Substantia nigra (tissue), 51 donors: ENCODE measurements at places on chromosomes 1 and 21.

DNA sequence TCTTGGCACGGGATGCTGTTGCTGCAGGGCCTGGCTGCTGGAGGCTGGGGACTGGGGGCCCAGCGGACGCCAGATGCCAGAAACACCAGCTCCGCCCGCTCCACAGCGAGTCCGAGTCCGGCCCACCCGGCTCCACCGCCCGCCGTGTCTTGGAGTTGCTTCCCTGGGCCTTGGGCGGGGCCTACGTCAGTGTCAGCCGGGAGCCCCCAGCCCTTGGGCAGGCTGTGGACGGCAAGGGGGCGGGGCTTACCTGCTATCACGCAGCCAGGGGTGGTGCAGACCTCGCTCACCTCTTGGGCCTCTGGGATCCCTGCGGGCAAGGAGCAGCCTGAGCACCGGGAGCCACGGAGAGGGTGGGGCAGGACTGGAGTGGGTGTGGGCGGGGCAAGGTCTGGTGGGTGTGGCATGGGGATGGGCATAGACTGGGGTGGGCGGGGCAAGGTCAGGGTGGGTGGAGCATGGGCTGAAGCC, 21.8 kb downstream of the MMEL1 start:
- DNase-seq: no peak

DNA sequence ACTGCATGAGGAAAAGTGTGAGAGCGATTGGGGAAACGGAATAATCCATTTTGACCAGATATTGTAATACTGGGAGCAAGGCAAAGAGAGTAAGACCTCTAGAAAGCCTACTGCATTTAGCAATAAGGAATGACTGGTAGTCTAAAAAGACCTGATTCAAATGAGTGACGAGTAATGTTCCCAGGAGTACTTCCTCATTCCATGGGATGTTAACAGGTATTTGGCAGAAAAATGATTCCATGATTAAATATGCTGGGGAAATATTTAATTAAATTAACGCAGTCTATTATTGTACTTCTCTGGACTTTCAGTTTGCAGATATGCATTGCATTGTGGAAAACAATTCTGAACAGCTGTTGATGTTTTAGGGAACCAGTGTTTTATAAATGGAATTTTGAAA, 105.5 kb downstream of the RPE65 start:
- DNase-seq: no peak

DNA sequence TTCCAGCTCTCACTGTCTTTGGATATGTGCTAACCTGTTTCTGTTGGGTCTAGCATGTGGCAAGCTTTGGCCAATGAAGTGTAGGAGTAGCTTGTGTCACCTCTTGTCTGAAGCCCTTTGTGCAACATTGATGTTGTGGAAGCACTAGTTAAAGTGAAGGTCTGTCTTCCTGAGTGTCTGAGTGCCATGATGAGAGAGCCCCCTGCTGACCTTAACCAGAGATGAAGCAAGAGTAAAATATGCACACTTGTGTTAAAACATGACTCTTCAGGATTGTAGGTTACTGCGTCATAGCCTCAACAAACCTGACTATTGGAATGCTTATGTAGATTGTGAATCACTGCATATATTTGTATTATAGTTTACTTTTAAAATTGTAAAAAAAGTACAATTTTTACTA, 103.7 kb downstream of the NCAM2 start:
- no peak for DNase-seq

DNA sequence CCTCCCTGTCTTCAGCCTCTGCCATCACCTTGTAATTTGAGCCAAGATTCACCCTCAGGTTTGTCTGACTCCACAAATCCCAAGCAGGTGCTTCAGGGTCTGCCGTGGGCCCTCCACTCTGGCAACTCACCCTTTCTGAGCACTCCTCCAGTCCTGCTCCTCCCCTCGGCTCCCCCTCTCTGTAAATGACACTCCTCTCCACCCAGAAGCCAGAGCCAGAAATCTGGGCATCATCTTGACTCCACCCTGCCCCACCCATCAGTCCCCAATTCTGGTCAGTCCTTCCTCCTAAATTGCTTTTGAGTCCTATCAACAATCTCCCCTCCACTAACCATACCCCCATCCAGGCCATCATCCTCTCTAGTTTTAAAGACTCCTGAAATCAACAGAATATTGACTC, 40.5 kb downstream of the RCSD1 start:
- DNase-seq: no peak

GRCh38 chr1:67700692-67701410, 15.8 kb downstream of the GADD45A start:
- DNase-seq: no peak

GRCh38 chr1:247437551-247438505, 20.1 kb downstream of the OR2B11 start:
- DNase-seq: no peak

DNA sequence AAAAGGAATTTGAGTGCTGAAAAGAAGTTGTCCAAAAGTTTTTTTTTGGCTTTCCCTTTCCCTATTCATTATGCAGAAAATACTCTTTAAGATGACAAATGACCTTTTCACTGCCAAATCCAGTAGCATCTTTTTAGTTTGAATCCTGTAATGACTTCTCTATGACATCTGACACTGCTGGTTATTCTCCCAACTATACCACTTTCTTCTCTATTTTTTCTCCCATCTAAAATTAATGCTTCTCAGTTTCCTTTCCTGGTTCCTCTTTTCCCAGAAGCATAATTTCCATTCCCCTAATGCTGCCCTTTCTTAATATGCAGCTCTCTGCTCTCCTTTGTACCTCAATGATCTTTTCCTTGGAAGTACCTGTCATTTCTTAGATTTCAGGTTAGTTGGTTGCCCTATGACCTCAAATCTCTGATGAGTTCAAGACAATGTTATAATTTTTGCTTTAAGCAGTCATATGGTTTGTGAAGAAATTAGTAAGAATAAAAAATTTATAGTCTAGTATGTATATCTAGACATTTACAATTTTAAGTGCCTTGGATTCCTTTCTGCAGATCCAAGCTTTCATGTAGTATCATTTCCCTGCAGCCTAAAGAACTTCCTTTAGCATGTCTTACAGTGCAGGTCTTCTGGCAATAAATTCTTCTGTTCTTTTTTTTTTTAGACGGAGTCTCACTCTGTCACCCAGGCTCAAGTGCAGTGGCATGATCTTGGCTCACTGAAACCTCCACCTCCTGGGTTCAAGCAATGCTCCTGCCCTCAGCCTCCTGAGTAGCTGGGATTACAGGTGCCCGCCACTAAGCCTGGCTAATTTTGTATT, 150.8 kb downstream of the CDC42BPA start:
- no peak for DNase-seq

DNA sequence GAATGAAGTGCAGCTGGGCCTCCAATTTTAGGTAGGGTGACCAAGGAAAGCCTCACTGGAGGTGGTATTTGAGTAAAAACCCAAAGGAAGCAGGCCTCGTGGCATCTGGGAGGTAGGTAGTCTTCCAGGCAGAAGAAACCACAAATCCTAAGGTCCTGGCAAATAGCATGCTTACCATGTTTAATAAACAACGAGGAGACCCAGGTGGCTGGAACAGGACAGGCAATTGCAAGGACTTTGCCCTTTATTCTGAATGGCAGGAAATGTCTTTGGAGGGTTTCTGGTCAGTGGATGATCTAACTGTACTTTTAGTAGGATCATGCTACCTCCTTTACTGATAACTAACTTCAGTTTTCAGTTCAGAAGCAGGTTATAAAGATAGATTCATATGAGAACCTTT, 52.2 kb downstream of the EPB41 start:
- no peak for DNase-seq

- no peak for DNase-seq
These were observed 257.5 kb downstream of the LRRC40 start for GRCh38 chr1:69947837-69948236.

- no peak for DNase-seq
These were observed 13.2 kb downstream of the MDM4 start for GRCh38 chr1:204529371-204529895.

DNA sequence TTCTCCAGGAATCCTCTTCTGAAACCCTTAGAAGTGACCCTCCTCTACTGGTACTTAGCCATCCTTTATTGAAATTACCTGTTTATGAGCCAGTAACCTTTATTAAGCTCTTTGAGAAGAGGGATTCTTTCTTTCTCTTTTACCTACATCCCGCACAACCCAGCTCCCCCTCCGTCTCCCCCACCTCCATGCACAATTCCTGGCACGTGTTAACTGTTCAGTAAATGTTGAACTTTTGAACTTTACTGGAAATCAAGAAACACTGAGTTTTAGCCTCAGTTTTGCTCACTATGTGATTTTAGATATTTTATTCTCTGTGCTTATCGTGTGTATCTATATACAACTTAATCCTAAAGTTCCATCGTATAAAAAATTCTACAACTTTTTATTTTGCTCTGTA, 1.8 kb downstream of the TMED5 start:
- DNase-seq: no peak

DNA sequence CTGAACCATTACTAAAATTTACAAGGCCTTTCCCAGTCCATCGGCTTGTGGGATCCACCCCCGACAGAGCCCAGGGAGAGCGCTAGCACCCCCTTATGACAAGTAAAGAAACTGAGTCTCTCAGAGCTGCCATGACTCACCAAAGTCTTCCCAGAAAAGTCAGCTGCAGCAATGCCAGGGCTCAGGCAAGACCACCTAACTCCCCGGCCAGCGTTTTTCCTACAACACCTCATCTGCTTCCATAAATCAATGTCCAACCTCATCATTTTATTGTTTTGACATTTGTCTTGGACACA, 15.0 kb downstream of the DHCR24 start:
- no peak for DNase-seq

- no peak for DNase-seq
These were observed 9.0 kb upstream of the RHBG start for GRCh38 chr1:156359973-156360372.

- DNase-seq: no peak
These were observed 57.5 kb upstream of the EPS8L3 start for GRCh38 chr1:109821221-109821669.

DNA sequence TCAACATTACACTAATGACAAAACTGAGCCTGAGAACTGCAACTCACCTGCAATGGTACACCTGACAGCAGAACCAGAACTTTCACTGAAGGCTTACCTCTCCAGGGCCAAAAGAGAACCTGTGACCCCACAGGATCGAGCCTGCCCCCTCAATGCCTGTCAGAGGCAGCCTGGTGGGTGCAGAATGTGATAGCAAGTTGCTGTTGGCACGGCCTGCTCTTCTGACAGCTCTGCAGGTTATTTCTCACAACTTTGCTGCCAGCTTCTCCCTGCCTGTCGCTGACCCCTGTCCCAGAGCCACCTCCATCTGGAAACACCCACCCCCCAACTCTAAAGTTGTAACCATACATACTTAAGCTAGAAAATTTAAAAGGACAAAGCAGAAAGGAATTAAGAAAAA, 35.2 kb downstream of the HIVEP3 start:
- no peak for DNase-seq

- no peak for DNase-seq
These were observed 49.0 kb downstream of the MAP10 start for GRCh38 chr1:232853994-232854797.

- no peak for DNase-seq
These were observed 1.3 kb upstream of the RC3H1 start for GRCh38 chr1:174023440-174023839.

- DNase-seq: no peak
These were observed 147.2 kb downstream of the PEX14 start for GRCh38 chr1:10621906-10622305.

DNA sequence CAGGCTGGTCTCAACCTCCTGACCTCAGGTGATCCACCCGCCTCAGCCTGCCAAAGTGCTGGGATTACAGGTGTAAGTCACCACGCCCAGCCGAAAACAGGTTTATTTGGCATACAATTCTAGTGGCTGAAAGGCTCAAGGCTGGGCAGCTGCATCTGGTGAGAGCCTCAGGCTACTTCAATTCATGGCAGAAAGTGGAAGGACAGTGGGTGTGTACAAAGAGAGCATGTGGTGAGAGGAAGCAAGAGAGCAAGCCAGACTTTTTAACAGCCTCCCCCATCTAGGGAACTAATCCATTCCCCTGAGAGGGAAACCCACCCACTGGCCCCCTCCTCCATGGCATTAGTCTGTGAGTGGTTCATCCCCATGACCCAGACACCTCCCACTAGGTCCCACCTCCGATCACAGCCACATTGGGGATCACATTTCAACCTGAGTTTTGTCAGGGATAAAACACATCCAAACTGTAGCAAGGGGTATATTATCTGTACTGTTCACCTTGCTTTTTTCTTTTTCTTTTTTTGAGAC, 9.5 kb downstream of the BMP8A start:
- DNase-seq: no peak

DNA sequence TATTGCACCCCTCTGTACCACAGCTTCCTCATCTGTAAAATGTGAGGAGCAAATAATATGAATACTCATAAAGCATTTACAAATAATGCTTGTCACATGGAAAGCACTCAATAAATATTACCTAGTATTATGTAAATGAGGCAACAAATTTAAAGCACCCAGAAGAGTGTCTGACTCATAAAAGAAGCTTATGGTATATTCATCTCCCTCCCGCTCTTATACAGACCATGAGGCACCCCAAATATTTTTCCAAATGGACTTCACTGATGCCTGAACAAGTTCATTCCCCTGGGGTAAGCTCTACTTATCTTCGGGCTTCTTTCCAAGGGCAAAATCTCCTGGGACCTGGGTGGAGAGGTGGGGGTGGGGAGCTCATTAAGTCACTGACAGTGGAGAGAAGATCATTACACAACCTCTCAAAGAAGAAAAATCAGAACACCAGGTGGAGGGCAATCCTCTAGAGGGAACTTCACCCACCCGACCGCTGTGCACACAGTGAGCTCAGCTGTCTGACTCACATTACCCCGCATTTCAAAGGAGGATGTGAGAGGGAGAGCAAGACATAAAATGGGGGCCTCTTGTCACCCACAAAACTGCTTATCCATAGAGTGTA, 166.2 kb downstream of the ASTN1 start:
- no peak for DNase-seq

- DNase-seq: no peak
These were observed 640.7 kb downstream of the ADGRL2 start for GRCh38 chr1:82441402-82441801.

DNA sequence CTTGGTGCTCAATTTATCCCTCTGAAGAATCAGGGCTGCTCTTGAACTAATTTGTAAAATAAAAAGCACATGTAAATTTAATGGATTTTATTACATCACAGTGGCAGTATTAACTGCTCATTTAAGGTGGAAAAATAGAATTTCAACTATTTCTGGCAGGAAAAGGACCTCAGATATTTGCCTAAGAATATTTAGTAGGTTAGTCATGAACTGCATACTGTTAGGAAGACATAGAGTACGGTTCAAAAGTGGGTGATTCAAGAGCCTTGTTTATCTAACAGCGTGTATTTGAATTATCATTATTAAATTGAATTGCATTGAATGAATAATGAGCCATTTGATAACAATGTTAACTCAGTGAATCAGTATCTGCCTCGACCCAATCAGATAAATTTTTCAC, 248.8 kb upstream of the PBX1 start:
- no peak for DNase-seq

GRCh38 chr1:167566766-167567165, 13.2 kb upstream of the CREG1 start:
- no peak for DNase-seq

- no peak for DNase-seq
These were observed 763.1 kb downstream of the USP25 start for GRCh38 chr21:16492892-16493291.
